ENCODE measurements at places on chromosomes 11 and 22. TPM values are rescaled to one million over a fixed set of nuclear protein-coding genes. Genes with fewer than 3 reads are reported as not detected.
A peak's percentile ranks its signal among the peaks of the same experiment; 100 is the strongest.

Gene CASP1
- 10.1 TPM for total RNA-seq

Gene CHRM4
- 0.40 TPM for total RNA-seq

GRCh38 chr11:71181566-71181965 lies 70.8 kb downstream of the SHANK2 start:
- DNase-seq, result no peak

GRCh38 chr11:118021146-118021545 lies 35.0 kb downstream of the IL10RA start:
- no peak for DNase-seq

DNA sequence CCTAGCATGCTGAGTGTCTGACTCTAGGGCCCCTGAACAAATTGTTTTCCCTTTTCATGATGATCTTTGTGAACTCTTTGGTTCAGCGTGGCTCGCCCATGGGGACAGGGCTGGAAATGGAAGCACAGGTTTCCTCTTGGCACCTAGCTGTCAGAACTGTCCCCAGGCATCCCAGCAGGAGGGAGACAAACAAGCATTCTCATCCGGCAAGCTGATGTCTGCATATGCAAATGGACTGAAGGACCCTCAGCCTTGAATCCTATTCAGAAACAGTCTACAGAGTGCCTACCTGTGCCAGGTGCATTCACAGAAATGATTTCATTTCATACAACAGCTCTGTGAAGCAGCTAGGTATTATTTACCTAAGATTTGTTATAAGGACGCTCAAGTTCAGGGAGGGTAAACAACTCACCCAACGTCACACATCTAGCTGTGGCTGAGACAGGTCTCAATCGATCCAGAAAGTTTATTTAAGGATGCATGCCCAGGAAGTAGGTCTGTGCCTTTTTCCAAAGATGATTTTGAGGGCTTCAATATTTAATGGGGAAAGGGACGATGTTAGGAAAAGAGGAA lies 176.4 kb downstream of the KIRREL3 start:
- DNase-seq, result no peak

DNA sequence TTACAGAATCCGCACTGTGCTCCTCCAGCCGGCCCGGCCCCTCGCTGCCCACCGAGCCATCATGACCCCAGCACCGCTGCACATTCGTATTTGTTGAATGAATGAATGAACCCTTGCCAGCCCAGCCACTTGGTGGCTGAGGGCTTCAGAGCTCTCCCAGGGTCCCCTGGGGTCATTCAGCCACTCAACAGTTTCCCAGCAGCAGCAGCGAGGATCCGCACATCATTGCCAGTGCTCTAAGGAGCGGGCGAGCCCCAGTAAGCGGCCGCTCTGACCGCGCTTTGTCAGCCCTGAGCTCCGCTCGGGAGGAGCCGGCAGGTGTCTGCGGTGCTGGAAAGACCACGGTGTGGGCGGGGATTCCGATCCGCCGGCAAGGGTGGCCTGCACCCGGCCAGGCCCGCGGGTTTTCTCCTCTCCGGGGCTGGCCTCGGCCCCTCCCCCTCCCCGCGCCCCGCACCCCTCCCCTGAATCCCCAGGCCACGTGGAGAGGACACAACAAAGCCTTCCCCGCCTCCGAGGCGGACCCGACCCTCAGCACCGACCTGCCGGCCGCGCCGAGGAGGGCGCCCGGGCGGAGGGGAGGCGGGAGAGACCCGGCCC lies 563 bp downstream of the BID start:
- peak; percentile 23 for DNase-seq

- DNase-seq, result no peak
Observed at GRCh38 chr11:123033895-123034294, 28.0 kb downstream of the HSPA8 start.

- no peak for DNase-seq
Observed at GRCh38 chr11:57417056-57417455, 9.9 kb downstream of the SLC43A3 start.

- DNase-seq, result no peak
Observed at GRCh38 chr11:121105481-121106195, 4.6 kb downstream of the TECTA start.

- DNase-seq, result no peak
Observed at GRCh38 chr22:35509960-35510359, 30.7 kb upstream of the RASD2 start.

GRCh38 chr11:78427615-78428265 lies 10.1 kb upstream of the GAB2 start:
- DNase-seq, result no peak

GRCh38 chr22:45009606-45010531 lies at the start of gene PHF21B:
PHF21B (minus strand) TSS chr22:45010005; CDS start chr22:45009549, 456 bp downstream.
- peak; percentile 33 for DNase-seq

DNA sequence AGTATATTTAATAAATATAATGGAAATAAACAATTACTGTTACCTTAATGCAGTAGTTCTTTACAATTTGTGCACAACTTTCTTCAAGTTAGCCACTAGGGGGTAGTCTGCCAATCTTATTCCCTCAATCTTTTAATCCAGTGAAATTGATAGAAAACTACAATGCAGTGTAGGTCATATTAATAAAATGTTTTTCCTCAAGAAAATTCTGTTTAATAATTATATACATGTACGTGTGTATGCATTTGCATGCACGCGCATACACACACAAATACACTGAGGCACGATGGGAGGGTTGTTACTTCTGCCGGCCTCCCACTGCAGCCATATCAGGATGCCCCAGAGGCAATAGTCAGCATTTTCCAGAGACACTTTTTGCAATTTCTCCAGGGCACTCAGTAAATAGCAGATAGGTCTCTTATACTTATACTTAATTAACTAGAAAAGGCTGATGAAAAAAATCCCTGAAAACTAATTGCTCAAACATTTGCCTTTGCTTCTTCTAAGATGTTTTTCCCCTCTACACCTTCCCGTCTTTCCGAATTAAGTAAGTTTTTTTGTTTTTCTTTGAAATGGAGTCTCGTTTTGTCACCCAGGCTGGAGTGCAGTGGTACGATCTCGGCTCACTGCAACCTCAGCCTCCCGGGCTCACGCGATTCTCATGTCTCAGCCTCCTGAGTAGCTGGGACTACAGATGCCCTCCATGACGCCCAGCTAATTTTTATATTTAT lies 3.1 kb downstream of the GAB2 start:
- DNase-seq, result no peak

GRCh38 chr11:65906602-65907001 lies 6.4 kb upstream of the FOSL1 start:
- peak; percentile 40 for DNase-seq

DNA sequence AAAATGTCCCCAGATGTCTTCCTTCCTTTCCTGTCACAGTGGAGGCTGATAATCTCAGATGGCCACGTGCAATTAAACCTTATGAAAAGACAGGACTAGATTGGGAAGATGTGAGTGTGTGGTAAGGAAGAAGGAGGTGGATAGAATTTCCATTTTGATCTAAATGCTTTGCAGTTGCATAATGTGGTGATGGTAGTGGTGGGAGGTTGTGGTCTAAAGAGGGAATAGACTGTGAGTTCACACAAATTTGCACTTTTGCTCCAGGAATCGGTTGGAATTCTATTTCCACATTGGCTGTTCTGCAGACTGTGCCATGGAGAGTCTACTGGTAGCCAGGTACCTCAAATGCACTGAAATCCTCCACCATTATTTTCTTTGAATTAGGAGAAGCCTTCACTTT lies 93.3 kb downstream of the ZBTB16 start:
- no peak for DNase-seq

Data from HT1080 (cell line).